Activated T-helper 2 cell treated with anti-CD3 and anti-CD28 coated beads, Interferon-gamma antibody, Interleukin-2, Interleukin-4, amounts not matched to agents 10 μg/mL and 5 μg/mL and 100 μg/mL, durations not matched to agents 14 hours and 24 hours and 36 hours (primary cell): ENCODE measurements at places on chromosomes 2 and 18. TPM values are rescaled to one million over a fixed set of nuclear protein-coding genes. Genes with fewer than 3 reads are reported as not detected.

- no peak overlapping the region for H3K27ac ChIP-seq
- no peaks in the 10 kb centered on the region for H3K36me3 ChIP-seq
- no peak for DNase-seq
- no peaks in the 10 kb centered on the region for H3K27me3 ChIP-seq
Measured at GRCh38 chr2:227774011-227774624, 28.4 kb downstream of the SCYGR8 start.

DNA sequence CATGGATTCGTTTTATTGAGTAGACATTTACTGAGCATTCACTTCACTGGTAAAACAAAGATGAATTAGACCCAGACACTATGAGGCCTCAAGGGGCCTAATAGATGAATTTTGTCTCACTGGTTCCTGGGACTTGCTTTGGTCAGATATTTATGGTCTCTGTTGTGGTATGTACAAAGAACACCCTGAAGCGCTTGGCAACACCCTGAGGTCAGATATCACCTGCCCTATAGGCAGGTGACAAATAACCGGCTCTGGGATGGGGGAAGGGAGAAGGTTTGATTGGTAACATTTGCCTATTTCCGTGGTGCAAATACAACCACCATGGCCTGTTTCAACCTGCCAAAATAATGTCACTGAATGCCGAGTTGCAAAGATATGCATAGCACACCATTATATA is 105.6 kb upstream of the STON1 start:
- no peak overlapping the region for H3K4me3 ChIP-seq
- H3K4me1 ChIP-seq, result peaks cover 20% of the 10 kb centered on the region
- no peak overlapping the region for H3K27ac ChIP-seq
- peaks cover 5% of the 10 kb centered on the region for H3K27me3 ChIP-seq
- no peak for DNase-seq

DNA sequence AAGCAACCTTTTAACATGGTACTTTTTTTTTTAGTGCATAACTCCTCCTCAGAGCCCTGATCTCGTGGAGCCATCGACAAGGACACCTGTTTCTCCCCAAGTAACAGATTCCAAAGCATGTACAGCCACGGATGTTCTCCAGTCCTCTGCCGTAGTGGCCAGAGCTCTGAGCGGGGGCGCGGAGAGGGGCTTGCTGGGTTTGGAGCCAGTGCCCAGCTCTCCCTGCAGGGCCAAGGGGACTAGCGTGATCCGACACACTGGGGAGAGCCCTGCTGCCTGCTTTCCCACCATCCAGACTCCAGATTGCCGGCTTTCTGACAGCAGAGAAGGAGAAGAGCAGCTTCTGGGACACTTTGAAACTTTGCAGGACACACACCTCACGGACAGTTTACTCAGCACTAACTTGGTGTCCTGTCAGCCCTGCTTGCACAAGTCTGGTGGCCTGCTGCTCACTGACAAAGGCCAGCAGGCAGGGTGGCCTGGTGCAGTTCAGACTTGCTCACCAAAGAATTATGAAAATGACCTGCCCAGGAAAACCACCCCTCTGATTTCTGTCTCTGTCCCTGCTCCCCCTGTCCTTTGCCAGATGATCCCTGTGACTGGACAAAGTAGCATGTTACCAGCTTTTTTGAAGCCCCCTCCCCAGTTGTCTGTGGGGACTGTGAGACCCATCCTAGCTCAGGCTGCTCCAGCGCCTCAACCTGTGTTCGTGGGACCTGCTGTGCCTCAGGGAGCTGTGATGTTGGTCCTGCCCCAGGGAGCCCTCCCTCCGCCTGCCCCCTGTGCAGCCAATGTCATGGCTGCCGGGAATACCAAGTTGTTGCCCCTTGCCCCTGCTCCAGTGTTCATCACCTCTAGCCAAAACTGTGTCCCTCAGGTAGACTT is 4.5 kb downstream of the KLF11 start:
- no peak for DNase-seq
- peaks cover 13% of the 10 kb centered on the region for H3K4me1 ChIP-seq
- peaks cover 18% of the 10 kb centered on the region for H3K36me3 ChIP-seq
- no peak overlapping the region for H3K27ac ChIP-seq

GRCh38 chr2:129821445-129821844 is 158.0 kb upstream of the RAB6C start:
- H3K4me3 ChIP-seq, result no peak overlapping the region
- H3K27me3 ChIP-seq, result no peaks in the 10 kb centered on the region
- no peak for DNase-seq
- no peak overlapping the region for H3K27ac ChIP-seq

- no peaks in the 10 kb centered on the region for H3K27me3 ChIP-seq
- H3K4me3 ChIP-seq, result no peak overlapping the region
- DNase-seq, result no peak
- H3K4me1 ChIP-seq, result peaks cover 37% of the 10 kb centered on the region
- H3K36me3 ChIP-seq, result peaks cover 37% of the 10 kb centered on the region
Measured at GRCh38 chr18:63131106-63131958, 188.2 kb downstream of the BCL2 start.

GRCh38 chr2:46116553-46116991 is 180.6 kb upstream of the EPAS1 start:
- no peak overlapping the region for H3K27ac ChIP-seq
- H3K4me1 ChIP-seq, result peaks cover 5% of the 10 kb centered on the region
- no peak for DNase-seq

The MERTK gene
- 1.0 and 1.4 TPM in 2 replicates for total RNA-seq

The SERPINB13 gene
- not detected in 2 replicates for total RNA-seq

The NEB gene
- total RNA-seq, result 0.14 and 0.27 TPM in 2 replicates

The TWIST2 gene
- not detected in 2 replicates for total RNA-seq

The TRIM54 gene
- 0.21 and 0.25 TPM in 2 replicates for total RNA-seq

The CAPG gene
- total RNA-seq, result 145 and 146 TPM in 2 replicates
